Fibroblast of upper back skin (primary cell): ENCODE measurements at places on chromosomes 12 and 14.

DNA sequence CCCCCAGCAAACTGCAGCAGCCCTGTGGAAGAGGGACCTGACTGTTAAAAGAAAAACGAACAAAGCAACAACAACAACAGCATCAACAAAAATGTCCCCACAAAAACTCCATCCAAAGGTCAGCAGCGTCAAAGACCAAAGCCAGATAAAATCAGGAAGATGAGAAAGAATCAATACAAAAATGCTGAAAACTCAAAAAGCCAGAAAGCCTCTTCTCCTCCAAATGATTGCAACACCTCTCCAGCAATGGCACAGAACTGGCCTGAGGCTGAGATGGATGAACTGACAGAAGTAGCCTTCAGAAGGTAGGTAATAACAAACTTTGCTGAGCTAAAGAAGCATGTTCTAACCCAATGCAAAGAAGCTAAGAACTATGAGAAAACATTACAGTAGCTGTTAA lies 45.4 kb upstream of the PPP4R3A start:
- no peak for DNase-seq

- DNase-seq = no peak
Observed at GRCh38 chr14:51612449-51612848, 39.3 kb upstream of the FRMD6 start.

DNA sequence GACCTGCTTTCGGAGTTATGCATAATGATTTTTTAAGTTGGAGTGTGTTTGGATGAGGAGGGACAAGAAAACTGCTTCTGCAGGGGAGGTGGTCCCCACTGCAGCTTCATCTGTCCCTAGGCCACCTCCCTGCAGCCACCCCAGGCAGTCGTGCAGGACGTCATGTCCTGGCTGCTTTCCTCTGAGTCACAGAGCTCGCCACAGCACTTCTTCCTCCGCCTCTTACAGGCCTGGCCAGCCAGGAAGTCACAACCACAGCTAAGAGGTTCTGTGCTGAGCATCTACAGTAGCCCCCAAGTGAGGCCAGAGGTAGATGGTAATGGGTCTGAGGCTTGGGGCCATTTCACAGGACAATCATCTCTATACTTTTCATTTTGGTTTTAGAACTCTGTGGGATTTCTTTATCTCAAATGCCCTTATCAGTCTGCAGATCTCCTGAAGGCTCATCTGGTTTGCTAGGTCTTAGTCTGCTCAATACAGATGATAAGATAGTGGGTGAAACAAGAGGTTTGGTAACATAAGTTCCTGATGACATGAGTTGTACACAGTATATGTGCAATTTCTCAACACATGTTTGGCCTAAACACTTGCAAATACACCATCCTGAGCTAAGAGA lies 106.4 kb downstream of the ARF6 start:
- DNase-seq = peak; percentile 81

GRCh38 chr14:40058901-40059897 lies 627.0 kb upstream of the FBXO33 start:
- DNase-seq = no peak

- no peak for DNase-seq
Observed at GRCh38 chr12:120943482-120943881, 34.9 kb upstream of the HNF1A start.

DNA sequence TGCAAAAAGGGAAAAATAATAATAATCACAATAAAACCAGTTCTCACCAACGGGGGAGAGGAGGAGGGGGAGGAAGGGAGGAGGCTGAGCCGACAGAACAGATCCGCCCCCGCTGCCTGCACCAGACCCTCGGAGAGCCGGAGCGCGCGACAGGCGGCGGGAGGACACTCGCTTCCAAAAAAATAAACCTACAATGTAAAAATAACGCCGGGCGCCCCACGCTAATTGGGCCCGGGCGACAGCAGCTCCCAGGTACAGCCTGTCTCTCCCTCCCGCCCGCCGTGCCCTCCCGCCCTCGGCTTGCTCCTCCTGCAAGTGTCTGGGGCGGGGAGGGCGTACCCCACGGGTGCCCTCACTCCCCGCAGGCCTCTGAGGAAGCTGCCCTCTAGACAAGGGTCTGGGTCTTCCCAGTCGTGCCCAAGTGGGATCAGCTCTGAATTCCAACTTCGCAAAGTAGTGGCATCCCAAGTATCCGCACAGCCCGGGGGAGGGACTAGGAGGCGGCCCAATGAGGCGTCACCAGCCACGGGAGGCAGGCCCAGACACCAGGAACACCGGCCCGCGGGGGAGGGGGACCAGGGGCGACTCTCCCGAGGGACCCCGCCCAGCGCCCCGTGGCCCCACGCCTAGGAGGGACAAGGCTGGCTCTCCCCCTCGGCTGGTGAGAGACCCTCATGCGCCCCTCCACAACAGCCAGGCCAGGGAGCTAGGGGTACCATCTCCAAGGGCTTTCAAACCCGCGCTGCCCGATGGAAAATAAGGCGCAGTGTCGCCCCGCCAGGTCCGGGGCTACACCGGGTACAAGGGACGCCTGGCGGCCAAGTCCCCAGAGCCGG lies 1.0 kb downstream of the NCOR2 start:
- peak; percentile 80 for DNase-seq

- no peak for DNase-seq
Observed at GRCh38 chr12:45522227-45522626, 207.3 kb upstream of the ARID2 start.

DNA sequence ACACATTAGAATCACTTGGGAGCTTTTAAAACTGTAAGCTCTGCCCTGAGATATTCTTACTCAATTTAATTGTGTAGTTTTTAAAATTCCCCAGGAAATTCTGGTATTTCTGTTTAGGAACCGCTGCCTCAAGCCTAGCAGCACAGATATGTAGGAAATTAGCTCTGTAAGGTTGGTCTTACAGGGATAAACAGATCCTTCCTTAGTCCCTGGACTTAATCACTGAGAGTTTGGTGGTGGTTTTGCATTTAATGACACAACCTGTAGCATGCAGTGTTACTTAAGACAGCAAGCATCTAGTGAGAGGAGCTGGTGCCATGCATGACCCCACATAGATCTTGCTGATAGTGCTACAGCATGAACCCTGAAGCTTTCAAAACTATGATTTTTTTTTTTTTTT lies 19.9 kb upstream of the PAPLN start:
- DNase-seq = no peak

- DNase-seq = no peak
Observed at GRCh38 chr12:53940443-53941014, 1.9 kb downstream of the HOXC13 start.

DNA sequence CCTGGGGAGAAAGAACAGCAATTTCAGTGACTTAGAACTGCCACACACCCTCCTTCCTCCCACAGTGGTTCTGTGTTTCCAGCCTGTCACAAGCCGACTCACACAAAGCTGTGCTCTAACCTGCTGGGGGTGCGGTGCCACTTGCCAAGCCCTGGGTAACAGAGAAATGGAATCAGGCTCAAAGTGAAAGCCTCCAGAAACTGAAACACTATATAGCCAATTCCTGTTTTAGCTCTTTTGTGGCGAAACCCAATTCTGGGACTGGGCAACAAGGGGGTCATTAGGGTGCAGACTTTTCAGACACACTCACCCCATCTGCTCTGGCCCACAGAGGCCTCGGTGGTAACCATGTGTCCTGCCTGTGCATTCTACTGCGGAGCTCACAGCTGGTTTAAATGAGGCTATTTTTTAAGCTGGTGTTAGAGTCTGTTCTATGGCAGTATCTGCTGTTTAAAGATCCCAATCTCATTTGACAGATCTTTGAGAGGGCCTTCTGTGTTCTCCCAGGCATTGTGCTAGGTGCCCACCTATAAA lies 15.2 kb upstream of the ACTR6 start:
- DNase-seq = no peak

DNA sequence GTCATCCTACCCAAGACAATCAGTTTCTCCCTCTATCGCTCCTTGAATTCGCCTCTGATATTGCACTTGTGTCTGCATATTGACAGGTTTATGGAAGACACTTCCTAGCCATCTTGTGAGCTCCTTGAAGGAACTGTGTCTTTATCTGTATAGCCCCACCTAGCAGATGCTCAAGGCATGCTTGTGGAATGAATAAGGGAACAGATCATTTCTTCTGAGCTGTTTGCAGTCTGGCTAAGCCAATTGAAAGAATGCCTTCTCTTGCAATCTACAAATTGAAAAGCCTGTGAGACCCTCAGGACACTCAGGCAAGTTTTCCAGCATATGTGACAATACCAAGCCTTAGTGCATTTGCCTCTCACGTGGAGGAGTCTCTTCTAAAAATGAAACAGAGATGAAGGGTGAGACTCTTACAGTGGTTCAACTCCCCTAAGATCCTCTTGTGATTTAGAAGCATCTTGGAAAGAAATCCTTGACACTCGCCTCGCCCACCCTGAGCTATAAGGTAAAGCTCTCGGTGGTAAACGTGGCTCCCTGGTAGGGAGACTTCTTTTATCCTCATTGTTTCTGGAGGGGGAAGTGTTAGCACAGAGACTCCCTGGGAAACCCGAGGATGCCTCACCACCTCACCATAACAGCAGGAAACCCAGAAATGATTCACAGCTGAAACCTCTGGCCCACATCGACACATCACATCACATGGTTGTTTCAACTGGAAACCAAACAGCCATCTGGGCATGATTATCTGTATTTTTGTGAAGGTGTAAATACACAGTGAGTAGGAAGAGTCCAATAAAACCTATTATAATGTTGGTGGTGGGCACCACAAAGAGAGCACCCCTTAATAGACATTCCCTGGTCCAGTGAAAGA lies 112.3 kb upstream of the BCL2L14 start:
- peak; percentile 95 for DNase-seq

- no peak for DNase-seq
Observed at GRCh38 chr12:44379831-44380230, 496.3 kb downstream of the NELL2 start.

- no peak for DNase-seq
Observed at GRCh38 chr14:54609576-54609975, 42.6 kb downstream of the SAMD4A start.

DNA sequence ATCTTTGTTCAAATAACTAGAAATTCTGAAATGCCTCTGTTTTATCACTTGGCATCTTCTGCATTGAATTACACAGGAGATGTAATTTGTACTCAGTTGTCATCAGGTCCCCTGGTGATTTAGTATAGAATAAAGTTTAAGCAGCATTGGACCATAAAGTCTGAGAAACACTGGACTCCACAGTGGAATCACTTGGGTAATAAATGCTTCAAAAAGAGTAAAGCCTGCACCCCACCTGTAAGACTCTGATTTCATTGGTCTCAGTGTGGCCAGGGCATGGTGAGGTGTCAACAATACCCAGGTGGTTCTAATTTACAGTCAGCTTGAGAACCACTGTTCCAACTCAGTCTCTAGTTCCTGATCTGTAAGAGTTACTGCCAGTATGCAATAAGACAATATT lies 148.9 kb downstream of the ITPR2 start:
- no peak for DNase-seq

- peak; percentile 78 for DNase-seq
Observed at GRCh38 chr12:88553941-88554658, 26.2 kb downstream of the KITLG start.

DNA sequence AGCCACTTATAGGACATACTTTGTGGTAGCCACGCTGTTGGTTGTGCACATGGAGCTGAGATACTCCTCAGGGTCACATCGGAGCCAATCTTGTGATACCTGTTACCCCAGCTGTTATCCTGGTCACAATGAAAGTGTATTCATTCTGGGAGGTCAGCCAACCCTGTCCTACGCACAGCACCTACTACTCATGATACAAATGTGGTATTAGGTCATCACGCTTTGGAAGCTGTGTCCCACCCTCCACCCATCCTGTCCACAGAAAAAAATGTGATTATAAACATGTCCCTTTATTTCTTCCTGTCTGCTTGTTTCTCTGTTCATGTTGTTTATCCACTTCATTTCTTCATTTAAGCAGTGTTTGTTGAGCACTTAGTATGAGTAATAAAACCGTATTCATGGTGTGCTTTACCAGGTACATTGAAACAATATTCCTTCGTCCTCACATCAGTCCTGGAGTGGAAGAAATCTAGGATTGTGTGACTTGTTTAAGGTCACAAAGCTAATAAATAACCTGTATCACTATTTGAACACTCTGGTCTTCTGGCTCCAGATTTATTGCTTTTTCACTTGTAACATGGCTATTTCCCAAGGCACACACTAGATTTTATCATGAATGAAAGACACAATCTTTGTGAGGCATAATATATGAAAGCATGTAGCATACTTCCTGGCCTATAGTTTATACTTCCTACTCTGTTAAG lies 73.1 kb downstream of the DERA start:
- DNase-seq = no peak

DNA sequence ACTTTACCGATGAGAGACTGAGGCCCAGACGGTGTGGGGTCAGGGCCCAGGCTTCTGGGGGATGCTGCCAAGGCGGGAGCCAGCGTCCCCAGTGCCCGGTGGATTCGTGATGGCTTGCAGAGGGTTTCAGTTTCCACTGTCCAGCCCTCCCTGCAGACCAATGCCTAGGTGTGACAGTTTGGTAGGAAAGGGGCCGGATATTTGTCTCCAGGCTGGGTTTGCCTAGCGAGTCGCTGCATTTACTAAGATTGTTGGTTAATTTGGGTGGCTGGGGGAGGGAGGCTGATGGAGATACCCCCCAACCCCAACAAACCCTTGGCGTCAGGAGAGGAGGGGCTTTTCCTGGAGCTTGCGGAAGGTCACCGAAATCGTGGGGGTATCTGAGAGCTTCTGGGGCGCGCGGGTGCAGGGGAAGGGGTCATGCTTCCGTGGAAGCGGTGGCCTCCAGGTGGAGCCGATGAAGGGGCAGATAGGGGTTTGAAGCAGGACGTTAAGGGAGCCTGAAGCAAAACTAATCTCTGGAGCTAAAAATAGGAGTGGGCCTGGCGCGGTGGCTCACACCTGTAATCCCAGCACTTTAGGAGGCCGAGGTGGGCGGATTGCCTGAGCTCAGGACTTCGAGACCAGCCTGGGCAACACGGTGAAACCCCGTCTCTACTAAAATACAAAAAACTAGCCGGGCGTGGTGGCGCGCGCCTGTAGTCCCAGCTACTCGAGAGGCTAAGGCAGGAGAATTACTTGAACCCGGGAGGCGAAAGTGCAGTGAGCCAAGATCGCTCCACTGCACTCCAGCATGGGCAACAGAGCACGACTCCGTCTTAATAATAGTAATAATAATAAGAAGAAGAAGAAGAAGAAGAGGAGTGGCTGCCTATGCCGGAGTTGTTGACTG lies 1.1 kb upstream of the CDC42BPB start:
- no peak for DNase-seq

DNA sequence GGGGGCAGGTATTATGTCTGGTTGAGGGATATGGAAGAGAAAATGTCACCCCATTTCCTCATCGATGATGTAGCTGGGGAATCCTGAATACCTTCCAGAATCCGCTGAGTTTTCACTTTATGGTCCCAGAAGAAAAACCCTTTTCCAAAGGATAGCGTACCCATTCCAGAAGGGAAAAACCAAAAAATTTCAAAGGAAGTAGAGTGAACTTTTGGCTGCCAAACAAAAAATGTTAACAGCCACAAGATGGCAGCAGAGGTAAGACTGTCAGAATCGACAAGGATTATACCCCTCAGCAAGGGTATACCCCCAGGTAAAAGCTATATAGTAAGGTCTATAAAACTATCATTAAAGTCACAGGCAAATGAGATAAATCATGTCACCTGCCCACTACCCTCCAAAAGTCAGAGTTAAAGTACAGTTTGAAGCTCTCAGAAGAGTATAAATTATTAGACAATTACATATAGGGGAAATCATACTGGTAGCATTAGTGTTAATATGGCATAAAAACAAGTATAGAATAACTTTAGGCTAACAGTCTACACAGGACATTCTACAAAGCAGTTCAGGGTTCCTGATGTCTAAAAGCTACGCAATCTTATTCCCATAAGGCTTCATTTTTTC lies 18.0 kb downstream of the ACIN1 start:
- DNase-seq = no peak
